ENCODE measurements at places on chromosomes 11 and 22. TPM values are rescaled to one million over a fixed set of nuclear protein-coding genes. Genes with fewer than 3 reads are reported as not detected.

GRCh38 chr11:58675334-58676155 lies 53.1 kb downstream of the CNTF start:
- peak; percentile 80 for DNase-seq

GRCh38 chr11:3783611-3784010 lies 13.7 kb downstream of the NUP98 start:
- no peak for DNase-seq

DNA sequence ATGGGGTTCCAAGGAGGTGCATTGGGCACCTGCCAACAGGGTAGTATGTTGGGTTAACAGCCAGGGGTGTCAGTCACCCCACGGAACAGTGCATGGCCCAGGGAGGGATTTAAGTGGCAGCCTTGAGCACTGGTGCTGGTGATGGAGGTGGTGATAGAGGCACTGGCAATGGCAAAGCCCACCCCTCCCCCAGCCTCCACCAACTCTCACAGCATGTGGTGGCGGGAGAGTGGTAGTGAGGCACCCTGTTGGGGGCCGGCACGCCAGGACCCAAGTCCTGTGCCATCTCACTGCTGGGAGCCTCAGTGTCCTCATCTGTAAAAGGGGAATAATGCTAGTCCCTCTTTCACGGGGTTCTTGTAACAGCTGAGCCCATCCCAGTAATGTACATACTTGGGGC lies 81.5 kb downstream of the MPPED1 start:
- DNase-seq = no peak

Gene RBMXL2
- not detected for total RNA-seq

Gene TSSK2
- total RNA-seq = not detected

GRCh38 chr11:132050577-132051165 lies 680.3 kb downstream of the NTM start:
- DNase-seq = no peak

All from dermis blood vessel endothelial cell (primary cell).